Erythroblast (primary cell): ENCODE measurements at places on chromosomes 7 and 10.
A peak's percentile ranks its signal among the peaks of the same experiment; 100 is the strongest.

GRCh38 chr10:97435211-97435610 lies 9.2 kb downstream of the PGAM1 start:
- no peak for DNase-seq

DNA sequence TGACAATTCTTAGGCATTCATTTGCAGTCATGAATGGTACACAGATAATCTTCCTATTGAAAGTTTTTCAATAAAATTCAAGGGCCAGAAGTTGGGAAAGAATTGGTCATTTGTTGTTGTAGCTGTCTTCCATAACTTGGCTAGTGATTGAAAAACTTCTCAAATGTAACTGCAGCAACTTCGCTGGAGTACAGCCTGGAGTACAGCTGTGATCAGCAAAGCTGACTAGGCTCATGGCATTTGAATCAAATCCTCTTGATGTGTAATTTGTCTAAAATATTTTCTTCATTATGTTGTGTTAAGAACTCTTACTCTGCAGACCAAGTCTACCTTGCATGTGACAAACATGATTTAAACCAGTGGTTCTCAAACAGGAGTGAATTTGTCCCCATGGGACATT lies 226.5 kb upstream of the STEAP1 start:
- no peak for DNase-seq

GRCh38 chr7:30764030-30764975 lies 6.9 kb upstream of the MINDY4 start:
- peak; percentile 18 for DNase-seq

GRCh38 chr10:52740913-52741675 lies 31.5 kb downstream of the MBL2 start:
- peak; percentile 70 for DNase-seq

DNA sequence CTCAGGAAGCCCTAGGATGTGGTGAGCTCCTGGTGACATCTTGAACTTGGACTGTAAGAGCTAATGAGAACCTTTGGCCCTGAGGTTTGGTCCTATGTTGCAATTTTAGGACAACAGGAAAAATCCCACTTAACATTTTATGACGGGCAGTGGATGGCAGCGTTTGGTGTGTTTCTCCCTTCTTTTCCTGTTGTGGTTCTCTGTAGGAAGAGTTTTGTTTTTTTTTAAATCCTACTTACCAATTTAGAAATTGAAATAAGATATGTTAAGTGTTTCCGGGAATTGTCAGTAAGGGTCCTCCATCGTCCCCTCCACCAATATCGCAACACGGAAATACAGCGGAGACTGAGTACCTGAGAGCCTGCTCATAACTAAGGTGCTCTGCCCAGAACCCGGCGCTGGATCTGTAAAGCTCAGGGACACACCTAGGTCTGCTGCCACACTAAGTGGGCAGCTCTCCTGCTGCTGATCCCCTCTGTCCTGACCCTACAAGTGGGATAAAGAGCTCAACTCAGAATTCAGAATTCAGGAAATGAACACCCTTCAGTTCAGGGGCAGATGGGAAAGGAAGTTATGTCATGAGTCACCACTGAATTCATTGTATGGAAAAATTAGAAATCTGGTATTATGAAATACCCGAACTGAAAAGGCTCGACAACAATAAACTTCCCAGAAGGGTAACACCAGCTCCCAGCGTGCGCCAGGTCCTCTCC lies 9.1 kb upstream of the PROSER2 start:
- no peak for DNase-seq

DNA sequence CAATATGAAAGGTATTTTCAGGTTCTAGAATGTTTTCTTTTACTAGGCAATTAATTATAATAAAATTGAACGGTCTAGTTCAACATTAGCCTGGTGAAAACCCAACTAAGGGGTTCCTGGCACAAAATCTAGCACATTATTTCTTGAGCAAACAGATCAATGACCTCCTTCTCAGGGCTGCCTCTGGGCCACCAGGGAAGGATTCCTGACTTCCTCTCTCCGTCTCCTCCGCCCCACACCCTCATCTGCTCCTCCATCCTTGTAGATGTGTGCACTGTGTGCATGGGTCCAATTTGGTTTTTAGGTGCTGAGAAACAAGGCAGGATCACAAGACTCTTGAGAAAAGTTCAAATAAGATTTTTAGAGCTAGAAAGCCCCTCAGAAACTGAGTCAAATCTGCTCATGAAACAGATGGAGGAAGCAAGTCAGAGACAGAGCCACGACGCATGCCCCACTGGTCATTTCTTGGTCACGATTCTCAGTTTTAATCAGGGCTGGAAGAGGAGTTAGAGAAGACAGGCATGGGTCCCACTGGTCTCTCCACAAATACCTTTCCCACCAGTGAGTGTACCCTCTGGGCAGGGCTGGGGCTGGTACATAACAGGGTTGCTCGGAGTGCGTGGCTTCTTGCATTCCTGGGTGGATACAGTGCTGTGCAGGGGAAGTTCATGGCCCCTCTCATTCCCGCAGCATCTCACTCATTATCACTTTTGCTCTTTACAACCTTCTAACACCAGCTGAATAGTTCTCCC lies 3.8 kb downstream of the TRPV6 start:
- no peak for DNase-seq

GRCh38 chr7:100827330-100828226 lies at the start of gene EPHB4:
EPHB4 (minus strand) TSS chr7:100827523; CDS start chr7:100827030, 493 bp downstream.
- DNase-seq = peak; percentile 70

DNA sequence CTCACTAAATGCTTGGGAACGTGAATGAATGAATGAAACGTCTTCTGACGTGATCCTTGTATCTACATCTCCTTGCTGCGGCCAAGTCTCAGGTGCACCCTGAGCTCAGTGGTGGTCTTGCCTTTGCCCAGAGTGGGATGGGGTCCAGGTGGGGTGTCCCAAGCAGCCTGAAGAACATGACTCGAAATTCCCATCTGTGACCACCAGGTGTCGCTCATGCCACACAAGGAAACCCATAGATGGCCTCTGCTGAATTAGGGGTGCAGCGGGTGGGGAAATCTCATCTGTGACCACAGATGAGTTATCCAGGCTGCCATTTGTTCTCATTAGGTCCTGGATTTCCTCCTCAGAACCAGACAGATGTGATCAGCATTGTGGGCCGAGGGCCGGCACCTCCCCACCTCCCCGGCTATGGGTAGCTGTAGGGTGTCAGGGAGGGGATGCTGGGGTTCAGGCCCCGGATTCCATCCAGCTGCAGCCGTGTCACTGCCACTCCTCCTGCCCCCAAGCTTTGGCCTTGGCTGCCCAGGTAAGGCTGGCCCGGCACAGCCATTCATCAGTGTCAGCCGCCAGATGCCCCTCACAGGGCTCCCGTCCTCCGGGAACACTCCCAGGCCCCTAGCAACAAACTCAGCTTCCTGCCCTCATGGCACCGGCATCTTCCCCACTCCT lies 21.0 kb upstream of the GNA12 start:
- peak; percentile 87 for DNase-seq

DNA sequence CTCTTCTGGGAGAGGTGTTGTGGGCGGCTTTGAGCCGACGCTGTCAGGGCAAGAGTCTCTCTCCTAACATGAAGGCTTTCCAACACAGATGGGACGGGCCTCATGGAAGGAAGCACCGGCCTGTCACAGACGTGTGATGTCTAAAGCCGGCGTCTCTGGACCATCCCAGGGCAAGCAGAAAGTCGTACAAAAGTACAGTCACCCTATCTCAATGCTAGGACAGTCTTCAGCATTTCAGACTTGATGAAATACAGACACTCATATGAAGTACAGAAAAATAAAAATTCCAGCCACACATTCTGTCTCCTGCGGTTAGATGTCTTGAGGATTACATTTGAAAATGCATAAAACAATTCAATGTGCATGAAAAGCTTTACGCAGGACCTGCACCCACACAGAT lies 30.6 kb downstream of the CYP2W1 start:
- DNase-seq = no peak
